ENCODE measurements at places on chromosomes 4 and X. TPM values are rescaled to one million over a fixed set of nuclear protein-coding genes. Genes with fewer than 3 reads are reported as not detected.

DNA sequence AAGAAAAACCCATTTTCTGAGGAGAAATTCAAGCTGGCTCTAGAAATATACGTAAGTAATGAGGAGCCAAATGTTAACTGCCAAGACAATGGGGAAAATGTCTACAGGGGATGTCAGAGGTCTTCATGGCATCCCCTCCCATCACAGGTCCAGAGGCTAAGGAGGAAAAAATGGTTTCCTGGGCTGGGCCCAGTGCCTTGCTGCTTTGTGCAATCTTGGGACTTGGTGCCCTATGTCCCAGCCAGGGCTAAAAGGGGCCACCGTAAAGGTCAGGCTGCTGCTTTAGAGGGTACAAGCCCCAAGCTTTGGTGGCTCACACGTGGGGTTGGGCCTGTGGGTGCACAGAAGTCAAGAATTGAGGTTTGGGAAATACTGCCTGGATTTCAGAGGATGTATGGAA, 17.2 kb upstream of the IGFBP7 start:
- no peak for DNase-seq

DNA sequence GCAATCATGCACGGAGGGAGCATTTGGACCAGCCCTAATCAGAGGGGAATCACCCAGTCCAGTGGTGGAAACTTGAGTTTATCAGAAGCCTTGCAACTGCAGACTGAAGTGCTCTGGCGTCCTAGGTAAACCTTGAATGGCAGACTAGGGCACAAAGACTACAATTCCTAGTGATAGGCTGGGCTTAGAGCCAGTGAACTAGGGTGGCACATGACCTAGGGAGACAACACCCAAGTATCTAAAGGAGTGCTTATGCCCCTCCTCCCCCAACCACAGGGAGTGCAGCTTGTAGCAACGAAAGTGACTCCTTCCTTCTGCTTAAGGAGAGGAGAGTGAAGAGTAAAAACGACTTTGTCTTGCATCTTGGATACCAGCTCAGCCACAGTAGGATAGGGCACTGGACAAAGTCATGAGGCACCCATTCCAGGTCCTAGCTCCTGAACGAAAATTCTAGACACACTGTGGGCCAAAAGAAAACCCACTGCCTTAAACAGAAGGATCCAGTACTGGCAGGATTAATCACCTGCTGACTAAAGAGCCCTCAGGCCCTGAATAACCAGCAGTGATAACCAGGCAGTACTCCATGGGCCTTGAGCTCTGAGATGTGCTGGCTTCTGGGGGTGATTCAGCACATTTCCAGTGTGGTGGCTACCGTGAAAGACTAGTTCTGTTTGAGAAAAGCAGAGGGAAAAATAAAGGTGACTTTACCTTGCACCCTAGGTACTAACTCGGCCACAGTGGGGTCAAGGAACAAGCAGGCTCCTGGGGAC, 58.7 kb upstream of the STARD8 start:
- no peak for DNase-seq

DNA sequence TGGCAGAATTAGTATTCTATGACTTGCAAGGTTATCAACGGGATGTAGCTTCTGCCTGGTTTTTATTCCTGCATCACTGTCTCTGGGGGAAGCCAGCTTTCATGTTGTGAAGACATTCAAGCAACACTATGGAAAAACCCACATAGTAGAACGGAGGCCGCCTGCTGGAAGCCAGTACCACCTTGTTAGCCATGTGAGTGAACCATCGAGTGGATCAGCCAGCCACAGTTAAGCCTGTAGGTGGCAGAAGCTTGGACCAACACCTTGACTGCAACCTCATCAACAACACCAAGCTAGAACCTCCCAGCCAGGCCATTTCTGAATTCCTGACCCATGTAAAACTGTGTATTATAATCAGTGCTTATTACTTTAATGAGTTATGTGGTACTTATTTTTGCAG, 538.2 kb downstream of the KCNIP4 start:
- no peak for DNase-seq

DNA sequence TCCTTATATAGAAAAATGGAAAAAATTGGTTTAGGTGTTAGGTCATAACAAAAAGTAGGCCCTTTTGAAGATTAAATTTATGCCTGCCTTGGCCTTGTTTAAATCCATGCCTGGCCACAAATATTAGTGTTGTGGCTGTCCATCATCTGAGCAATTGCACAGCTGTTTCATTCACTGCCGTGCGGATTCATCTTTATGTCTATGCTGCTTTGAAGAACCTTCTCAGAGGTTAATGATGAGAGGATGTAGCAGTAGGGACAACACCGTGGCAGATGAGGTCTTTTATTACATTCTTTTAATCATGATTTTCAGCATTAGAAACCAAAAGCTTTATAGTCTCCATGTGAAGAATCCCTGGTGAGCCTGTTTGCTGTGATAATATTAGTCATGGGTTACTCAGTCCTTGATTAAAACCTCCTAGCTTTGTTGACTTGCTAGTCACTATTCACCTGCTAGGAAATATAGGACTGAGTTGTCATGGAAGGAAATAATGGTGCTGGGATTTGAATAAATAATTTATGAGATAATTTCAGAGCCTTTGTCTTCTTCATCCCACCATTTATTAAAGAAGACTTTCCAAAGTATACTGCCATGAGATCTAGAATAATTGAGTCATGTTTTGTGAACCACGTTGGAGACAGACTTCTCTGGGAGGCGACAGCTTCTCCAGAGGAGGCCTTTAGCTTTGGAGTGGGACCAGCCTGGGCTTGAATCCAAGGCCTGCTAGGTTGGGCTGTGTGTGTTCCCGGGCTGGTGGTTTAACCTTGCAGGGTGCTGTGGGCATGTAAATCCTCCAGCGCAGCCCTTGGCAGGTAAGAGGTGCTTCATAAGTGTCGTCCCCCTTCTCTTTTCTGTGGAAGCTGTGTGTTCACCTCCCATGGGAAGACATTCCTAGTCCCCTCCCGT, 53.5 kb downstream of the PTTG2 start:
- no peak for DNase-seq

- no peak for DNase-seq
Measured at GRCh38 chrX:134180601-134181274, 56.2 kb upstream of the CCDC160 start.

DNA sequence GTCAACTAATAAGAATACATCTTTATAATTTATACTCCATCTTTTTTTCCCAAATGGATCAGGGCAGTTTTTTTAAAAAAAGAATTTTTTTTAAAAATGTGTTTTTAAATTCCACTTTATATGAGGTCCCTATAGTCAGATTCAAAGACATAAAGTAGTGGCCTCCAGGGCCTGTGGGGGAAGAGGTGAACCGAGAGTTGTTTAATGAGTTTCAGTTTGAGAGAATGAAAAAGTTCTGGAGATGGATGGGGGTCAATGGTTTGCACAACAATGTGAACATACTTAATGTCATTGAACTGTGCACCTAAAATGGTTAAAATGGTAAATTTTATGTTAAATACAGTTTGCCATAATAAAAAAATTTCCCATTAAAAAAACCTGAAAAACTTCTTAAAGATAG, 53.8 kb downstream of the ZNF827 start:
- no peak for DNase-seq

- no peak for DNase-seq
Measured at GRCh38 chr4:139943277-139943676, 210.7 kb downstream of the MAML3 start.

- no peak for DNase-seq
Measured at GRCh38 chr4:74541667-74542066, 96.7 kb downstream of the AREG start.

- DNase-seq = peak; percentile 15
Measured at GRCh38 chr4:8159537-8160232, 1.1 kb upstream of the ABLIM2 start.

DNA sequence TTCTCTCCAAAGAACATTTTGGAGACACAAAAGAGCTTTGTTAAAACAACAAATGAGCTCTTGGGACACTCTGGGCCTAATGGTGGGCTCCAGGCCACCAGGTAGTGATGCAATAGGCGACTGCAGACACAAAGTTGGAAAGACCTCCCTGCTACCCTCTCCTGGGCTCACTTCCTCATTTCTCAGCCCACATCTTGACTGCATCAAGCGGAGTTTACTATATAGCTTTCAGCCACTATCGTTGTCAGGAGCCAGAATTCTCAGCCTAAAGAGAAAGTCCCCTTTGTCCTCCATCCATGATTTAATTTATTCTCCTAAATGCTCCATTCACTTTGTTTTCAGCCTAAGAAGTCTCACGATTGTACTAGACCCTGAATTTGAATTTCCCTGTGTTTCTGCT, 114.9 kb downstream of the EFHC2 start:
- no peak for DNase-seq

HTN3 gene
- total RNA-seq = not detected

PNMA3 gene
- total RNA-seq = 2.4 TPM
